B cell (primary cell): ENCODE measurements at places on chromosomes 5 and 9. TPM values are rescaled to one million over a fixed set of nuclear protein-coding genes. Genes with fewer than 3 reads are reported as not detected.

The IFNA13 gene
- total RNA-seq: not detected in 2 replicates

- no peak overlapping the region for H3K4me3 ChIP-seq
- H3K27ac ChIP-seq: no peak overlapping the region
- H3K4me1 ChIP-seq: no peaks in the 10 kb centered on the region
- no peaks in the 10 kb centered on the region for H3K36me3 ChIP-seq
- peaks cover 13% of the 10 kb centered on the region for H3K27me3 ChIP-seq
- no peak for DNase-seq
Observed at GRCh38 chr5:513216-514100, 10.8 kb downstream of the SLC9A3 start.

DNA sequence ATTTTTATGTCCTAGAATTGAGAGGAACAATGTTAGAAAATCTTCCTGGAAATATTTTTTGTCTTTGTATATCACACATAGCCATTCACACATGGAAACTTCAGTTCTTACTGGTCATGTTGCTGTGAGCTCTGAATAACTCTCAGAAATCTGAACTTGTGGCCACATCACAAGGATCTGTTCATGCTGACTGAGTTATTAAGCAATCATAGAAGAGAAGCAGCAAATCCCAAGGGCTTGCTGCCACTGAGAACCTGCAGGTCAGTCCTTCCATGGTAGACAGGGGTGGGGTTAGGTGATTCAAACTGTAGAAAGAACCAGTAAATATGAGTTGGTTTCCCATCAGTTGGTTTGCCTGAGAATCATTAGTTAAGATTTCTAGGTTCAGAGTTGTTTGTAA lies 27.6 kb downstream of the SGCD start:
- no peaks in the 10 kb centered on the region for H3K36me3 ChIP-seq
- no peak overlapping the region for H3K27ac ChIP-seq
- H3K4me1 ChIP-seq: no peaks in the 10 kb centered on the region
- DNase-seq: no peak
- no peak overlapping the region for H3K4me3 ChIP-seq

The PTGES gene
- not detected in 2 replicates for total RNA-seq

The F2RL2 gene
- not detected in 2 replicates for total RNA-seq

The IGFBPL1 gene
- total RNA-seq: not detected in 2 replicates

GRCh38 chr9:695252-695651 lies 146.2 kb upstream of the DMRT1 start:
- no peaks in the 10 kb centered on the region for H3K27me3 ChIP-seq
- DNase-seq: no peak
- no peak overlapping the region for H3K4me3 ChIP-seq
- no peak overlapping the region for H3K27ac ChIP-seq
- H3K36me3 ChIP-seq: no peaks in the 10 kb centered on the region
- no peaks in the 10 kb centered on the region for H3K4me1 ChIP-seq

DNA sequence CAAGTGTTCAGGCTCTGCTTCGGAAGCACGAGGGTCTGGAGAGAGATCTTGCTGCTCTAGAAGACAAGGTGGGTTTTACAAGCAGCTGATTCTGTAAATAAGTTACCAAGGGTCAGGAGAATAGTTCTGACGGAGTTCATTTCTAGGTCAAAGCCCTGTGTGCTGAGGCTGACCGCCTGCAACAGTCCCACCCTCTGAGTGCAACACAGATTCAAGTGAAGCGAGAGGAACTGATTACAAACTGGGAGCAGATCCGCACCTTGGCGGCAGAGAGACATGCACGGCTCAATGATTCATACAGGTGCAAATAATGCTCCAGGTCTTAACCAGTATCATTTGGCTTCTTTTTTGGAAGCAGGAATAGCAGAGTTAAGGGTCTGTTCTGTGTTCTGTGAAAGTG lies 24.8 kb downstream of the SPTAN1 start:
- H3K4me3 ChIP-seq: no peak overlapping the region
- no peak for DNase-seq
- peaks cover 87% of the 10 kb centered on the region for H3K36me3 ChIP-seq
- H3K27ac ChIP-seq: no peak overlapping the region

DNA sequence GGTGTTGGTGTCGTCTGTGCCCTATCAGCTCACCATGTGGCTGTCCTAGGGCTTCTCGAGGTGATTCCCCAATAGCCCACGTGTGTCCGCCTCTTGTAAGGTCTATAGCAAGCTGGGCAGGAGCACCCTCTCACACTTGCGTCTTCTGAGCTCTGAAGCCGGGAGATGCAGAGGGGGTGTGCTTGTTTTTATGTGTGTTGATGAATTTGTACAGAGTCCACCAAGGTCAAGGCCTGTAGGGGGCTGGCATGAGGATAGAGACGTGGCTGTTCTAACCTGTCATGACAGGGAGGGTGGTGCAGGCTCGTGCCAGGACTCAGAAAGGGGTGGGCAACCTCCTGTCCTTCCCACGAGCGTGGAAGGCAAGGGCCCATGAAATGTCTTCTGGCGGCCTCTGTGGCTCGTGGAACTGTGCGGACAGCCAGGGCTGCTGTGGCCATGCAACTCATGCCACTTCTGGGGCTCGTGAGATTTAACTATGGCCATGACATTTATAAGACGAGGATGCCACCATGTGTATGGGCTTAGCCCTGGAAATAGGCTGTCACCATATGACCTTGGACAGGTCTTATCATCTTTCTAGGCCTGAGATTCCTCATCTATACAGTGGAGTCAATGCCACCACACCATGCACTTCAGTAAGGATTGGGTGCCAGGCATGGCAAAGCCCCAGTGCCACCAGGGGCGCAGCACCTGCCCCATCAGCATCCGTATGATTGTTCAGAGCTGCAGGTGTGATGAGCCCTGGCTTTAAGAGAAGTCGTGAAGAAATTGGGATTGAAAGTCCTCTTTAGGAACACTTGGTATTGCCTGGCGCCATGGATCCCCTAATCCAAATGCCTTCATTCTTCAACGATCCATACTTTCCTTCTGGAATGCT lies 2.3 kb upstream of the OLFM1 start:
- DNase-seq: no peak
- H3K36me3 ChIP-seq: no peaks in the 10 kb centered on the region
- no peak overlapping the region for H3K4me3 ChIP-seq
- H3K4me1 ChIP-seq: no peaks in the 10 kb centered on the region
- H3K27ac ChIP-seq: no peak overlapping the region

DNA sequence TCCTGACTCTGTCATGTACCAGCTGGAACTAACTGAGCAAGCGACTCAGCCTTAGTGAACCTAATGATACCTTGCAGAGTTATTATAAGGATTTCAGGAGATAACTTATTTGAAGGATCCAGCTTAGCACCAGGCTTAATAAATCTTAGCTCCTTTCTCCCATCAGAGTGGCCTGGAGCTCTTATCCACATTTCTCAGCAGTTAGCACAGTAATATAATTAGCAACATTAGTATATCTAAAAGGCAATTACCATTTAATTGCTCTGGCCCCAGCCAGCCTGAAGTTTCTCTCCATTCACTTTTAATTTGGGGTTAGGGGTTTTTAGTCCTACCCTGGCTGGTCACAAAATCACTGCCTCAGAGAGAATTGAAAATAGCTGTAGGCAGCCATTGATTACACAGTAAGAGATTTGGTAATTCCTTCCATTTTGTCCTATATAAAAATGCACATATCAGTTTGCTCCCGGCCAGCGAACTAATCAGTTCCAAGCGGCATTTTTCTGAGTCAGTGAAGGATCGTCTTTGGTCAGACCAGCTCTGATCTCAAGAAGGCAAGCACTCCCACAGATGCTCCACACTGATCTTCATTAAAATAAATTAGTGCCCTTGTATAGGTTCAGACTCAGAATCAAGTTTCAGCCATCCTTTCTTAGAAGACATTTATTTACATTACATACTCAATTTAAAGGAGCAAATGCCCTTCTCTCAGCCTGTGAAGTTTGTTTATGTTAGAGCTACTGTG lies 56.6 kb downstream of the SNCAIP start:
- no peaks in the 10 kb centered on the region for H3K4me1 ChIP-seq
- H3K27me3 ChIP-seq: no peaks in the 10 kb centered on the region
- no peak overlapping the region for H3K27ac ChIP-seq
- DNase-seq: no peak

DNA sequence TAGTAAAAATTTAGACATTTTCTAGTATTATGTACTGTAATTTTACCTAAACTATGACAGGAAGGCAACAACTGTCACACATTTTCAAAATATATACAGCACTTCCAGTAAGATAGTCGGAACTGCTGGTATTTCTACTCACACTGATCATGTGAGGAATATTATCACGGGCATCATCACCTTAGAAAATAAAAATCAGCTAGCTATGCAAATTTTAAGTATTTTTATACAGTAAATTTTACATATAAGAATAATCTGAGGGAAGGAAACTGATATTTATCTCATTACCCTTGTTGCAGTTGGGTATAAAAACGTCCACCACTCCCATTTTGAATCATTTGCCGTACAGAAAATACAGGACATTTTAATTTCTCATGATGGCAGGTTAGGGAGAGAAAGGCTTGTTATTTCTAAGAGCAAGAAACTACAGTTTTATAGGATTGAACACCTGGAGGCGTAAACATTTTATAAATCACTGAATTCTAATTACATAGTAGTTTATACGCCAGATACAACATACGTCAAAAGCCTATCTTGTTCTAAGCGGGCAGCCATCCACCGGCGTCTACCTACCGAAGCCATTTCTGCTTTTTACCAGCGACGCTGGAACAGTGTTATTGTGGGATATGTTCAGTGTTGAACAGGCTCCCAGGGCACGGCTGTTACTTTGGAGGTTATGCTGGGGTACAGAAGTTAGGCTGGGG lies 729 bp upstream of the TNPO1 start:
- DNase-seq: no peak
- H3K27me3 ChIP-seq: peaks cover 13% of the 10 kb centered on the region
- H3K36me3 ChIP-seq: no peaks in the 10 kb centered on the region

GRCh38 chr5:7261049-7261448 lies 134.9 kb upstream of the ADCY2 start:
- H3K27ac ChIP-seq: no peak overlapping the region
- H3K4me1 ChIP-seq: no peaks in the 10 kb centered on the region
- H3K36me3 ChIP-seq: no peaks in the 10 kb centered on the region
- no peak overlapping the region for H3K4me3 ChIP-seq

DNA sequence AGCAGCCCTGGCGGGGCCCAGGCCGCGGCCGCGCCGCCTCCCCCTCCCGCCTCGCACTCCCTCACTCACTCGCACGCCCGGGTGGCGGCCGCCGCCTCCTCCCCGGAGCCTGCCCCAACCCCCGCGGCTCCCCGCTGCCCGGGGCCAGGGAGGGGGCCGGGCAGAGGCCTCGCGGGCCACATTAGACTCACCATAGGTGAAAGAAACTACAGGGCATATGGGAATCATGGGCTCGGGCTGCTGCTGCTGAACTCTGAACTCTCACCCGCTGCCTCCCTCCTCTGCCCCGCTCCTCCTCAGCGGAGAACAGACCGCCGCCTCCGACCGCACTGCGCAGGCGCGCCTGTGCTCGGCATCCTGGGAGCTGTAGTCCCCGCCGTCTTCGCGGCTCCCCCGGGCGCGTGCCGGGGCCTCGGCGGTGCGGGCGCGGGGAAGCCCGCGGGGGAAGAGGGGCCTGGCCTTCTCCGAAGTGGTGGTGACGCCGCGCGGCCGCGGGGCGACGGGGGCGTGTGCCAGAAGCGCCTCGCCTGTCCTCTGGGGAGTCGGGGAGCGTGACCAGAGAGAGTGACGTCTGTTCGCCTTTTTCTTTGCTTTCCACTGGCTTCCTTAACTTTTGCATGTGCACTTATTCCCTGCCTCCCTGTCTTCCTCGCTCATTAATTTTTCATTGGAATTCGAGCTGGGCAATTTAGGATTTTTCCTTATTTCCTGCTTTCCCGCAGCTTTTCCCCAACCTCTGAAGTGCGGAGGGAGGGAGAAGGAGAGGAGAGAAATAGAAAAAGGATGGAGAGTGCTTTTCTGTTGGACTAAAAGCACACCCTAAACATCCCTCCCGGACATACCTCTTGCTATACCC lies at the start of gene ZFR:
TSS of gene ZFR (minus strand) at position 310 of the 856 bp plus-strand sequence. CDS start at position 228, 82 bp downstream.
- H3K4me1 ChIP-seq: peaks cover 42% of the 10 kb centered on the region
- DNase-seq: peak; percentile 94
- H3K4me3 ChIP-seq: peak within 1 kb of the TSS; percentile 82
- peak within 1 kb of the TSS; percentile 92 for H3K27ac ChIP-seq
- H3K27me3 ChIP-seq: no peaks in the 10 kb centered on the region

- H3K4me1 ChIP-seq: no peaks in the 10 kb centered on the region
- H3K27ac ChIP-seq: no peak overlapping the region
- no peaks in the 10 kb centered on the region for H3K36me3 ChIP-seq
- H3K4me3 ChIP-seq: no peak overlapping the region
- DNase-seq: no peak
Observed at GRCh38 chr5:33118761-33119415, 321.9 kb upstream of the TARS1 start.

- H3K27ac ChIP-seq: no peak overlapping the region
- no peaks in the 10 kb centered on the region for H3K27me3 ChIP-seq
- H3K4me1 ChIP-seq: no peaks in the 10 kb centered on the region
- H3K36me3 ChIP-seq: no peaks in the 10 kb centered on the region
Observed at GRCh38 chr5:95935553-95936100, 26.0 kb downstream of the ELL2 start.

DNA sequence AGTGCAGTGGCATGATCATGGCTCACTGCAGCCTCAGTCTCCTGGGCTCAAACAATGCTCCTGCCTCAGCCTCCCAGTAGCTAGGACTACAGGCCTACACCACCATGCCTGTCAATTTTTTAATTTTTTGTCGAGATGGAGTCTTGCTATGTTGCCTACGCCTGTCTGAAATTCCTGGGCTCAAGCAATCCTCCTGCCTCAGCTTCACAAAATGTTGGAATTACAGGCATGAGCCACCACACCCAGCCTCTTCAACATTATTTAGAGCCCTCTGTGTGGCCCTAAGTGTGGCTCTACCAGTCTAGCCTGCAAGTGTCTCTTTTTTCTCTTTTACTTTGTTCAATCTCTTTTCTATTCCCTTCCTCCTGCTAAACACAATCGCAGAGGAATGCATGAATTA lies 154.4 kb upstream of the EPB41L4A start:
- no peak overlapping the region for H3K27ac ChIP-seq
- no peak overlapping the region for H3K4me3 ChIP-seq
- DNase-seq: no peak

GRCh38 chr5:127589309-127590030 lies 59.4 kb upstream of the CTXN3 start:
- no peak overlapping the region for H3K27ac ChIP-seq
- H3K36me3 ChIP-seq: no peaks in the 10 kb centered on the region
- DNase-seq: no peak
- no peaks in the 10 kb centered on the region for H3K4me1 ChIP-seq
